ENCODE measurements at places on chromosomes 4 and X. TPM values are rescaled to one million over a fixed set of nuclear protein-coding genes. Genes with fewer than 3 reads are reported as not detected.

- H3K4me3 ChIP-seq = no peak overlapping the region
- no peaks in the 10 kb centered on the region for H3K4me1 ChIP-seq
- H3K27ac ChIP-seq = no peak overlapping the region
- H3K27me3 ChIP-seq = no peaks in the 10 kb centered on the region
- H3K36me3 ChIP-seq = no peaks in the 10 kb centered on the region
Observed at GRCh38 chr4:183328832-183329231, 6.6 kb upstream of the CLDN24 start.

- no peak overlapping the region for H3K27ac ChIP-seq
- no peak overlapping the region for H3K4me3 ChIP-seq
- H3K4me1 ChIP-seq = no peaks in the 10 kb centered on the region
- no peak for DNase-seq
- no peaks in the 10 kb centered on the region for H3K27me3 ChIP-seq
Observed at GRCh38 chr4:86560447-86560846, 33.7 kb upstream of the PTPN13 start.

Gene RHOH
- total RNA-seq = 148 TPM

DNA sequence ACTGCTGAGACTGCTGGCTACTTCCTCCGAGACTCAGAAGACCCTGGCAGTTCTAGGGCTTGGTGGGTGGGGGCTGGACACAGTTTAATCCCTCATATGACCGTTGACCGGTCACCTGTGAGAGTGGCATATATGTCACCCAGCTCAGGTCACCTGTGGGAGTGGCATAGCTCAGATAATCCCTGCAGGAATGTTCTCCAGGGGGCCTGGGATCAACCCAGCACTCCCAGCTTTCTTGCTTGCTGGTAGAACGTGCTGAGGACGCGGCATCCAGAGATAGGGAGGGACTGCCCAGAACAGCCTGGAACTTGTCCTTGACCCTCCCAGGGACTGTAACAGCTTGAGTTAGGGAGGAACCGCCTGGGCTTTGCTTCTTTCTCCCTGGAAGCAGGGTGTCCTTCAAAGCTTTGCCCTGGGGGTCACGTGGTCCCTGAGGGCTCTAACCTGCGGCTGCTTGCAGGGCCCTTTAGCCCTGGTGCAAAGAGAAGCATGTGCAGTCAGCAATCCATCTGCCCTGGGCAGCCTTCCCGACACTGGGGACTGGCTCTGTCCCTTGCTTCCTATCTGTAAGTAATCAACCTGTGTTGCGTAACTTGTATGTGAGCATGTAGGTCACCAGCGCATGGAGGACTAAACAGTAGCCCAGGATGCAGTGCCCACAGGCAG, 55.3 kb downstream of the ZFYVE28 start:
- H3K27ac ChIP-seq = no peak overlapping the region
- no peak overlapping the region for H3K4me3 ChIP-seq
- H3K36me3 ChIP-seq = no peaks in the 10 kb centered on the region
- H3K27me3 ChIP-seq = no peaks in the 10 kb centered on the region
- peaks cover 16% of the 10 kb centered on the region for H3K4me1 ChIP-seq

- H3K27me3 ChIP-seq = no peaks in the 10 kb centered on the region
- peak; percentile 3 for DNase-seq
- H3K36me3 ChIP-seq = no peaks in the 10 kb centered on the region
Observed at GRCh38 chr4:143514497-143514896, 995 bp downstream of the SMARCA5 start.

Gene OTC
- total RNA-seq = not detected

Gene TMEM35A
- not detected for total RNA-seq

DNA sequence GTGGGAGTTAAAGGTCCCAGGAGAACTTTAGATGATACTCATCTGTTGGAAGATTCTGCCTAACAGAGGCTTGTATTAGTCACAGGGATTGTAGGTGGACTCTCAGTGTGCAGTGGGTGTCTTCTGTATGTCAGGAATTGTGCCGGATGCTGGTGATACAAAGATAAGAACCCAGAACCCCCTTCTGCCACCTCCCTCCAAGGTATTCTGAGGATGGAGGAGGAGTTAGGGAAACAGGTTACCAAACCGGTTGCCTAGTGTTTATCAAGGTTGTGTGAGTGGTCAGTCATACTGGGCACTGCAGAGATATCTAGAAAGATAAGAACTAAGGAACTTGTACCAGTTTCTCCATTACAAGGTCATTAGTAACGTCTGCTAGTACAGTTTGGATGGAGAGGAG, 61.6 kb downstream of the PTTG2 start:
- no peak overlapping the region for H3K4me3 ChIP-seq
- H3K27me3 ChIP-seq = no peaks in the 10 kb centered on the region
- DNase-seq = no peak
- no peaks in the 10 kb centered on the region for H3K4me1 ChIP-seq
- peaks cover 4% of the 10 kb centered on the region for H3K36me3 ChIP-seq

- no peak overlapping the region for H3K4me3 ChIP-seq
- no peaks in the 10 kb centered on the region for H3K4me1 ChIP-seq
- DNase-seq = peak; percentile 35
- no peaks in the 10 kb centered on the region for H3K27me3 ChIP-seq
- no peaks in the 10 kb centered on the region for H3K36me3 ChIP-seq
Observed at GRCh38 chr4:2071912-2072867, 13.1 kb downstream of the NAT8L start.

Measured in CD8-positive, alpha-beta memory T cell (primary cell).